CD14-positive monocyte (primary cell): ENCODE measurements at places on chromosomes 12 and 14.

DNA sequence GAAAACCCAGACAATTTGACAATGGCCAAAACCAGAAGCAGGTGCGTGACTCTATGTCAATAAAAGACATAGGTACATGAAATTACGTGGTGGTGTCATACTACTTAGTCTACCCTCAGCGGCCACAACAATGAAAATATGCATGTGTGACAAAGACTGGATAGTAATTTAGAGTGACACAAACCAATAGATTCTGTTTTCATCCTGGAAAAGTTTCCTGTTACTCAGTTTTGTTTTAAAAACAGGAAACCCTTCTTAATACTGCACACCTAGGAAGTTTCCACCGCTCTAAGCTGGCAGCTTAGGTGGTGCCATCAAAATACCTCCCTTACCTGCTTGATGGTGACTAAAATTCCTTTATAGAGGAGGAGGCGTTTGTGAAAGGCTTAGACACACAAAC lies 15.1 kb downstream of the POU6F1 start:
- no peak for DNase-seq

DNA sequence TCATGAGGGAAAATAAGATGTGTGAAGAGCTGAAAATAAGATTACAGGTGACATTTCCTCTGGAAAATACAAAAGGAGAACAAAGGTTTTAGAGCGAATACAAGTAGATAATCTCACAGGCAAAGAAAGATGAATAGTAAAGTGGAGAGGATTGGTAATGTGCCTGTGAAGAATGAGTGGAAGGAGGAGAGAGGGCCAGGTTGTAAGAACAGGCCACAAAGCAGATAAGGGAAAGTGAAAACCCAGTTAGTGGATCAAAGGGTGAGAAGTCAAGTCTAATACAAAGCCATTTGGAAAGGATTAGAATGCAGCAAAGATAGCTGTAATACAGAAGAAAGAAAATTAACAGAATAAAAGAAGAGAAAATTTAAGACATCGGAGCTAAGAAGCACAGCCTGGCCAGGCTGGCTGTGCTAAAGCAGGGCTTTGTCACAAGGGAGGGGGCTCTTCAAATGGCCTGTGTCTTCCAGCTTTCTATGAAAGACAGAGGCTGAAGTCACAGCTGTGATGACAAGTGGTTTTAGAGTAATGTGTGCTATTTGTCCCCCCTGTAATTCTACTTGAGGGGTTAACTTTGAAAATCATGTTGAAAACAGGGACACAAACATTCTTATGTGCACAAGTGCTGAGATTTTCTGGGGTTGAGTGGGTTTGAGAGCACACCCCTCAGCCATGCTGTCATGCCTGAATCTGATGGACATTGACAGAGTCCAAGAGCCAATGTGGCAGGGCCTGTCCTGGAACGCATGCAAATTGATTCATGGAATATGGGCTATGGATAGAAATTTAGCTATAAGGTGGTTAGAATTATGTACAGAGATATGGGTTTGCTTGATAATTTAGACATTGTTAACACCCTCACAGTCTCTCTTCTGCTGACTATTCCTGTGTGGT lies 344.5 kb upstream of the NAV3 start:
- DNase-seq: no peak

DNA sequence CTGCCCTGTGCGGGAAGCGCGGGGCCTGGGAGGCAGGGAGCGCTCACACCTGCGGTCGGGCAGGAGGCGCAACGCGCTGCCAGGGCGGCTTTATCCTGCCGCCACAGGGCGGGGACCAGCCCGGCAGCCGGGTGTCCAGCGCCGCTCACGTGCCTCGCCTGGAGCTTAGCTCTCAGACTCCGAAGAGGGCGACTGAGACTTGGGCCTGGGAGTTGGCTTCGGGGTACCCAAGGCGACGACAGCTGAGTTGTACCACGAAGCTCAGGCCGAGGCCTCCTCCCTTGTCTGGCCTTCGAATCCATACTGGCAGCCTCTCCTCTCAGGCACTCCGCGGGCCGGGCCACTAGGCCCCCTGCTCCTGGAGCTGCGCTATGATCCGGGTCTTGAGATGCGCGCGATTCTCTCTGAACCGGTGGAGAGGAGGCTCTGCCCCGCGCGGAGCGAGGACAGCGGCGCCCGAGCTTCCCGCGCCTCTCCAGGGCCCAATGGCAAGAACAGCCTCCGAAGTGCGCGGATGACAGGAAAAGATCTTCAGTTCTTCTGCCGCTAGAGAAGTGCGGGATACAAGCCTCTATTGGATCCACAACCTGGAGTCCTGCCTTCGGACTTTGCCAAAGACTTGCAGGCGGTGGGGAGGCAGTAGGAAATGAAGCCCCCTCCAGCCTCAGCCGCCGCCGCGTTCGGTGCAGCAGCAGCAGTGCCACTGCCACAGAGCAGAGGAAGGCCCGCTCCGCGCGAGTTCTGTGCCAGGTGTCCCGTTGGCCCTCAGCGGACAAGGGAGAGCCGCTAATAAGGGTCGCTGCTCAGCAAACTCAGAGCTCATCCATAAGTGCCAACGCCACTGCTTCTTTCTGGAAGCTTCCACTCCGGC lies 6.8 kb downstream of the SIX1 start:
- no peak for DNase-seq

GRCh38 chr14:36843410-36843809 lies 181.8 kb downstream of the PAX9 start:
- DNase-seq: no peak

- DNase-seq: no peak
These were observed 1.8 kb downstream of the EID3 start for GRCh38 chr12:104305349-104305748.
